Gastrocnemius medialis (tissue), 4 donors: ENCODE measurements at places on chromosomes 11 and 22. TPM values are rescaled to one million over a fixed set of nuclear protein-coding genes. Genes with fewer than 3 reads are reported as not detected.

SLC37A2 gene
- total RNA-seq, result 2.1 TPM

DNA sequence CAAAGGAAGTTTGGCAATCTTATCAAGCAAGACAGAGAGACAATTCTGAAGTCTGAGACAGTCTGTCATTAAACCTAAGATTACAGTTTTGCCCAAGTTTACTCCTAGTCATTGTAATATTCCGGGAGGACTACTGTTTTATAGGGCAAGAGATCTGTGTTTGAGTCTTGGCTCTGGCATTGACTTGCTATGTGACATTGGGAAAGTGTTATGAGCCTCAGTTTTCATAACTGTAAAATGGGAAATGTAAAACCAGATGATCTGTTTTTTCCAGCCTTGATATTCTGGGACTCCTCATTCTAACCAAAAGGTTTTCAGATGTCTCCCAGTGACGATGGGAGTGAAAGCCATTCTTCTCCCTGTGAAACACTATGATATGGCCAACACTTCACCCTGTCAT lies 24.3 kb upstream of the SLCO2B1 start:
- DNase-seq, result no peak
- H3K36me3 ChIP-seq, result no peaks in the 10 kb centered on the region
- no peak overlapping the region for H3K27ac ChIP-seq

GRCh38 chr11:109940816-109941215 lies 152.4 kb upstream of the ZC3H12C start:
- no peaks in the 10 kb centered on the region for H3K27me3 ChIP-seq
- no peak for DNase-seq
- no peak overlapping the region for H3K27ac ChIP-seq

SLC22A8 gene
- not detected for total RNA-seq
